ENCODE measurements at places on chromosomes 6 and 20.

DNA sequence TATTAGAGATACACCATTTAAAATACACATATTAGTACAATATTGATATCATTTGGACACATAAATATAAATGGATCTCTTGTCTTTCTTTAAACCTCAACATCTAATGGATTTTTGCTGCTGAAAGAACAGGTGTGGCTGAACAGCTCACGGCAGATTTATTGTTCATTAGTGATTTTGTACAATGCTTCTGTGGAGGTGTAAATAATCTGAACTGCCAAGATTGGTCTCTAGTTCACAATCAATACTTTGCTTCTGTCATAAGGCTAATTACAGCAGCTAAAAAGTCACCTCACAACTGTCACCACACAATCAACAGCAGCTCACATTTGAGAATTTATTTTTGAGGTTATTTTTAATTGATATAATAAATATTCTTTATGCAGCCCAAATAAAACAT, 162.0 kb upstream of the SIM1 start:
- DNase-seq, result no peak

- no peak for DNase-seq
Measured at GRCh38 chr6:10746915-10747250, 722 bp upstream of the TMEM14B start.

- DNase-seq, result no peak
Measured at GRCh38 chr6:39209911-39210310, 19.4 kb downstream of the KCNK5 start.

- peak; percentile 45 for DNase-seq
Measured at GRCh38 chr6:43172104-43173007, 1.3 kb downstream of the SRF start.

DNA sequence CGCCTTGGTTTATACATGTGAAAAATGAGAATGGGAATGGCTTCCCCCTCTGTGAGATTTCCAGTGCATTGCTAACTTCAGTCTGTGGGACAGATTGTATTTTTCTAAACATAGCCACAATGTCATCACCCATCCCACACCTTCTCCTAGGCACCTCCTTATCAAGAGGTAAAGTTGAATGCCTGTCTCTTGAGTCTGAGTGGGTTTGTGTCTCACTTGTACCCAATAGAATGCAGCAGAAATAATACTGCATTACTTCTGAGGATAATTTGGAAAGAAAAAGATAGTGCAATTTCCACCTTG, 27.9 kb downstream of the RIN2 start:
- no peak for DNase-seq

DNA sequence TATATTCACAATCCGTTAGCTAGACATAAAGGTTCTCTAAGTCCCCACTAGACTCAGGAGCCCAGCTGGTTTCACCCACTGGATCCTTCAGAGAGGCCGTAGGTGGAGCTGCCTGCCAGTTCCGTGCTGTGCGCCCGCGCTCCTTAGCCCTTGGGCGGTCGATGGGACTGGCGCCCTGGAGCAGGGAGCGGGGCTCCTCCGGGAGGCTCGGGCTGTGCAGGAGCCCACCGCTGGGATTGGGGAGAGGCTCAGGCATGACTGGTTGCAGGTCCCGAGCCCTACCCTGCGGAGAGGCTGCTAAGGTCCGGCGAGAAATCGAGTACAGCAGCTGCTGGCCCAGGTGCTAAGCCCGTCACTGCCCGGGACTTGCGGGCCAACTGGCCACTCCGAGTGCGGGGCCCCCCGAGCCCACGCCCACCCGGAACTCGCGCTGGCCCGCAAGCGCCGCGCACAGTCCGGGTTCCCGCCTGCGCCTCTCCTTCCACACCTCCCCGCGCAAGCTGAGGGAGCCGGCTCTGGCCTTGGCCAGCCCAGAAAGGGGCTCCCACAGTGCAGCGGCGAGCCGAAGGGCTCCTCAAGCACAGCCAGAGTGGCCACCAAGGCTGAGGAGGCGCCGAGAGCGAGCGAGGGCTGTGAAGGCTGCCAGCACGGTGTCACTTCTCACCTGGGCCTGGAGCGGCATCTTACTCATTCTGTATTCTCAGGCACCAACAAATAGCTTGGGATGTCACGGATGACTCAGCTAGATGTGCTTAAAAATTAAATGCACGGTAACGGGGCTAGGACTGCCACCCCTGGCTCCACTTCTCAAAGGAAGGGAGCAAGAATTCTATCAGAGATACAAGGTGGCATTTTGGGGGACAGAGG, 44.1 kb downstream of the IRF4 start:
- DNase-seq, result no peak

- no peak for DNase-seq
Measured at GRCh38 chr6:43310134-43310533, 1.5 kb upstream of the CRIP3 start.

DNA sequence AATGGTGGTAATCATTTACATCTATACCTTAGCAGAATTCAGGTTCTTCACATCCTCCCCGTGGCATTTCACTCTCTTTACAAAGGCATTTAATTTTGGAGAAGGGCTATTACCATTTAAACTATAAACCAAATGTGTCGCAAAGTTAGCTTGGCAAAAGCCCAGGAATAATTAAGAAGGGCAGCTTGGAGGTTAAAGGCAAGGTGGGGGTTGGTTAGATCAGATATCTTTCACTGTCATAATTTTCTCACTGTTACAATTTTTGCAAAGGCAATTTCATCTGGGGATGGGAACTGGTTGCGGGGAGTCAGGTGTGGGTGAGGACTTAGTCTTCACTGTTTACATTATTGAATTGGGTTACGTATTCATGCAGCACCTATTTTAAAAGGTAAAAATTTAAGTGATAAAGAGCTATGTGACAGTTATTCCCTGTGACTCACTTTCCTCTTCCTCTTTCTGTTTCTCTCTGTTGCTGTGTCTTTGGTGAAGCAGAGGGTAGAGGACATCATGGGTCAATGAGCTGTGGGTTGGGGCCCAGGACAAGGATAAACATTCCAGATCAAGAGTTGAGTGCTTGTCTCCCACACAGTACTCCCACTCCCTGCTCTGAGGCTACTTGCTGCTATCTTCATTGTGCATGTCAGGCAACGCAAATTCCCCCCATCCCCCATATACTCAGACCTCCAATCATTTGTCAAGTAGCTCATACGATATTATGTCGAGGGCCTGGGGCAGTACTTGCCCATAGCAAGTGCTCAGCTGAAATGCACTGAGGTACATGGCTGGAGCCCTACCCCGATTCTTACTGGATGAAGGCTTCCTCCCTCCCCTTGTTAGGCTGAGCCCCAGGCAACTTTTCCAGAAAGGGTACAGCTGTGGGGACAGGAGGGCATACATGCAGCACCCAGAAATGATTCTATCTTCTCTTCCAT, 223.1 kb upstream of the MYLIP start:
- no peak for DNase-seq

DNA sequence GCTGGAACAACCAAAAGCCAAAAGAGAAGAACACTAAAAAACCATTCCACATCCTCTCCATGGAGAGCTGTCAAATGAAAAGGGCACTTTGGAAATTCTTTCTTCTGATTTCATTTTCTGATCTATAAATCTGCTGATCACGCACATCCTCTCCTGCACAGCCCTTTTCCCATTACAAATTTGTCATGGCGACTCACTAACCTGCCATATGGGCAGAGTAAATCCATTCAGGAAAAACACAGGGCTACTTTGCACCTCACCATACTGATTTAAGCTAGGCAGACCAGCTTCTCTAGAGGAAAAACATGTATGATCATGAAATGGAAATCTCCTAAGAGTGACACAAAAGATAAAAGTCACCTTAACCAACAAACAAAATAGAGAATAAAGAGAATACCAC, 26.0 kb downstream of the TOMM6 start:
- no peak for DNase-seq

- DNase-seq, result no peak
Measured at GRCh38 chr20:5621305-5621704, 128.9 kb upstream of the SHLD1 start.

- DNase-seq, result no peak
Measured at GRCh38 chr6:117034547-117034946, 157.5 kb downstream of the RFX6 start.

DNA sequence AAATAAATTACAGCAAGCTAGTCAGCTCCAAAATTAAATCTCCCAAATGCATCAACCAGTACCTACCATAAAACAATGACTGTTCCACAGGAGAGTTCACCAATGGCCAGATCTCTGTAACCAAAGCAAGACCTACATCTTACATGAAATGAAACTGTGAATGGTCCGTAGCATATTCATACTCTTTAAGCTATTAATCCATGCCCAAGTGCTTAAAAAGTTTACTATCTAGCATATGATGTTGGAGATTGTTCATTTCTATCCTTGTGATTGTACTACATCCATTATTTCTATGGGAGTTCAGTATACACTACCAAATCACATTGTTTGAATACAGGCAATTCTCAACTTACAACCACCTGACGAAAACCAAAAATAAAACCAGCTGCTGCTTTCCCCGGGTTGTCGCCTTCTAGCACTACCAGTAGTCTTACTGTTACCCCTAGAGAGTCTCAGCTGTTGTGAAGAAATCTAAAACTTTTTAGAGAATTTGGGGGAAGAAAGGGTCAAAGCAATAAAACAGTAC, 38.0 kb downstream of the HIVEP2 start:
- peak; percentile 46 for DNase-seq

GRCh38 chr6:147793871-147794643, 285.6 kb downstream of the SAMD5 start:
- no peak for DNase-seq

GRCh38 chr20:36988494-36988966, 37.0 kb upstream of the SAMHD1 start:
- peak; percentile 43 for DNase-seq

DNA sequence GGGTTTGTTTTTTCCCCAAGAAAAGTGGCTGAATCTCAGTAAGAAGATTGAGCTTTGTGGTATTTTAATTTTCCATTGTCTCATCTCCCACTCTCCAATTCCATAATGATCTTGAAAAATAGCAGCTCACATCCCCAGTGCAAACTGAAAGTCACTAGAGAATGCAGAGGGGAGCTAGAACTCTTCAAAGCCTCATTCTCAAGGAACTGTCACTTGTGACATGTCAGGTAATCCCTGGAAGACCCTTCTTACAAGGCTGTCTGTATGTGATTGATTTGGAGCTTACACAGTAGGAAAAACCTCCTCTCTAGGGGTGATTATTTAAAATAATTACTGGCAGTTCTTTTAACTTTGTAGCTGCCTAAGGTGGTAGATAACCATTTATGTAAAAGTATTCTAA, 420.4 kb downstream of the CDH26 start:
- no peak for DNase-seq

DNA sequence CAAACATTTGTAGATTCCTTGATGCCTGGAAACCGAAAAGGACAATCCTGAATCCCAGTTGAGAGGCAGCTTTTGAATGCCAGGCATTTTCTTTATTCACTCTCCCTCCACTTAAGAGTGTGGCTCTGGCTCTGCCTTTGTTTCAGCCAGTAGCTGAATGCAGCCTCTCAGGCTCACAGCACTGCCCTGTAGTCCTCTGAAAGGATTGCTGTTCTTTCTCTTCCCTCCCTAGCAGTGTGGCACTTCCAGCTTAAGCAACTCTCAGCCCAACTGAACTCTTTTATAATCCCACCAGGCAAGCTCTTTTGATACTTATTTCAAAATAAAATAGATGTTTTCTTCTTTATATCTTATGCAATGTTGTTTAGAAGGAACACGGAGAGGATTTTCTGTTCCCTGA, 415.6 kb downstream of the GJA1 start:
- no peak for DNase-seq

GRCh38 chr6:97293198-97293696, 10.2 kb upstream of the MMS22L start:
- no peak for DNase-seq

- no peak for DNase-seq
Measured at GRCh38 chr6:16793828-16794412, 32.7 kb upstream of the ATXN1 start.

- no peak for DNase-seq
Measured at GRCh38 chr6:161369339-161369738, 95.5 kb upstream of the AGPAT4 start.
